ENCODE measurements at places on chromosomes 4 and X.
A peak's percentile ranks its signal among the peaks of the same experiment; 100 is the strongest.

DNA sequence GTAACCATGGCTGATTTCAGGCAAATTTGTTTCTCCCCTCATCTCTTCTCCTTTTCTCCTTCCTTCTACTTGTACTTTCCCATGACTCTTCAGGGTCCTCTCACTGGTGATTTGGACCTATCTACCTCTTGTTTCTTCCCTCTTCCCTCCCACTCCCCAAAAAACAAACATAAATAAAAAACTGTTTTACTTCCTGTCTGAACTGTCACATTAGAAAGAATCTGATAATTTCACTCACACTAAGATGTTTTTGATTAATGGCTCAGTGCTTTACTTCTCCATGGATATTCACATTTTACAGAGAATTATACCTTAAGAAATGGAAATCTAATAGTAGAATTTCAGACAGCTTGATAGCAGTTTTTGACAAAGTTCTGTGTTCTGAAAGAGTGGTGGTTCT is 7.2 kb downstream of the STK26 start:
- no peak for DNase-seq

GRCh38 chr4:24209131-24209530 is 319.3 kb upstream of the PPARGC1A start:
- DNase-seq: peak; percentile 26

- no peak for DNase-seq
Observed at GRCh38 chr4:40931841-40932240, 182.1 kb downstream of the NSUN7 start.

DNA sequence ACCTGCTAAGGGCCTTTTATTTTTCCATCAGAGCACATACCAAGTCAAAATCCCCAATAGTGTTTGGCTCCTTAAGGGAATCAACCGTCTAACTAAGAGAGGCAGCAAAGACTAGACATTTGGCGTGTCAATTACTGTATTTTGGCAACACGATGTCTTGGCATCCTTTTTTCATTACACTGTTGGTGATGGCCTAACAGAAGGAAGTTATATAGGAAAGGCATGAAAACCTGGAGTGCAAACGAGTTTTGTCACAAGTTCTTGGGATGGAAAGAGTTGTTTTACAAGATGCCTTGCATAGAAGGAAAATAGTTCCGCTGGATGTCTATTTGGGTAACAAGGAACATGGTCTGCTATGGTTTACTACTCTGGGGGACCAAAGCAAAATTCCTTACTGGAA is 119.2 kb upstream of the TTC29 start:
- DNase-seq: no peak

DNA sequence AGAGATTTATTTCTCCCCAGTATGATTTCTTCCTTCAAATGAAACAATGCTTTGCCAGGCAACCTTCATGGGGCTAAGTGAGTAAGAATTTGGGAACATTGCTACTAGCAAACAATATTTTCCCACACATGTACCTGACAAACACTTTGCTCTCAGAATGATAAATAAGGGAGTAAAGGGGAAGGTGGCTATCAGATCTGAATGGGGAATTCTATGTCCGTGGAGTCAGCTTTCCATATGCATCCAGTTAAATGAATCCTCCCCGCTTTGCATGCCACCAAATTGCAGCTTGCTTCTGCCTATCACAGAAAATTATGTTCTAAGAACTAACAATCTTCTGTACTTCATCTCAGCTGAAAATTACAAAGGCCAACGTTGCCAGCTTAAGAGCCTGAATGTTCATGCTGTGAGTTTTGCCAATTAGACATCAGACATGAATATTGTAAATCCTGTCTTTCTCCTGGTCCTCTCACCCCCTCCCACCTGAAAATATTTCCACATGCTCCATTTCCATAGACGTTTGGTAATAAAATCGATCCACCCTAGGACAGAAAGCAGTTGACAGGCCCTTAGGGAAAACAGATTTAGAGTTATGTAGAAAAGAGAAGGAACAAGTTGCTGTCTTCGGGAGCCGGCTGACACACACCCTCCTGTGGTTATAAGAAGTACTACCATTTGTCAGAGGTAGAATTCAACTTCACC is 6.3 kb downstream of the MEPE start:
- peak; percentile 63 for DNase-seq

GRCh38 chr4:48594180-48594579 is 104.1 kb downstream of the ZAR1 start:
- DNase-seq: no peak

DNA sequence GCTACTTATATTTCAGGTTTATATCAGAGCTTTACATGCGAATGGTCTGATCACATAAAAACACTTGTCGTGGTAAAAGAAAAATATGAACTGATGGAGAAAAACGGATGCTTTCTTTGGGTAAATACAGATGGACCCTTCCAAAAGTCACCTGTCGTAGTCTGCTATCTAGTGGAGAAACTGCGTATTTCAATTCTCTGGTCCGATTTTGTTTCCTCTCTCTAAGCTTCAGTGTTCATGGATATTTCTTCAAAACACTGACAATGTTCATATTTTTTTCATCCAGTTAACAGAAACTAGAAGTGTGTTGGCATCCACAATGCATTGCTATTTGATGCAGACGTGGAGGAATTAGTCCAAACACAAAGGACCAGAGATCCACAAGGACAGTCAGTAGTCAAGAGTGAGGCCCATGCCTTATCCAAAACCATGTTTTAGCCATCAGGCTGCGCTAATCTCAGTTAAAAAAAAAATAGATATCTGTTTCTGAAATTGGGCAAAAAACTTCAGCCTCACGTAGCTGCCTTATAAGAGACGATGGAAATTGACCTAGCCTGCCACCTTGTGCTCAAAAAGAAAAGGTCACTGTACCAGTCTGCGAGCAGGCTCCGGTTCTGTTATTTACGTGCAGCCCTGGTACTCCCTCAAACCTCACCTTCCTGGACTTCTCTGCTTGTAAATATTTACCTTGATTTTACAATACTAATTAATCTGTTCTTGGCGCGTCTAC is 16.0 kb downstream of the MEPE start:
- peak; percentile 84 for DNase-seq

DNA sequence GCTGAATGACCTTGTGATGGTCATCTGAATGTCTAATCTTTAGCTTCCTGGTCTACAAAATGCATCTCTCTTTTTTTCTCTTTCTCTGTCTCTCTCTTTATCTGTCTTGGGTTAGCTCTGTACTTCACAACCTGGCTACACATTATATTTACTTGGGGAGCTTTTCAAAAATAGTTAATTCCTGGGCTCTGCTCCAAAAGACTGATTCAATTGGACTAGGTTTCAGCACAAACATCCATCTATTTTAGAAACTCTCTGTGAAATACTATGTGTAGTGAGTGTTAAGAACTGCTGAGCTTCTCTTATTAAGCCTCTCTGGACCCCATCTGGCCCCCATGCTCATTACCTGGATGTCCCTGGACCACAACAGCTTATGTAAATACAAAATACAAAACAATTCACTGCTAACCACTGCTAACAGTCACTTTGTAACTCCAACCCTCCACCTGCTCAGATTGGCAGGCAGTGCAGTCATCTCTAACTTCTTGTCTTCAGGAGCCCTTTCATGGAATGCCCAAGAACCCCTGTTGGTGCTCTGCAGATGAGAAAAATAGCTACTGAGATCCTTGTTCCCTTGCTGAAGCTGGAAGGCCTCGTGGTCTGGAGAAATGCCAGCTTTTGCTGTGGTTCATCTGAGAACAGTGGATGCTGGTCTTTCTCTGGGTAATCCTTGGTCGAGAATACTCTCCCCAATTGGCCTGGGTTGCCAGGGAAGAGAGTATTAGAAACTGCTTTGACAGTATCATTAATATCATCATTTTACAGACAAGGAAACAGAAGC is 14.8 kb upstream of the BOD1L1 start:
- peak; percentile 35 for DNase-seq

DNA sequence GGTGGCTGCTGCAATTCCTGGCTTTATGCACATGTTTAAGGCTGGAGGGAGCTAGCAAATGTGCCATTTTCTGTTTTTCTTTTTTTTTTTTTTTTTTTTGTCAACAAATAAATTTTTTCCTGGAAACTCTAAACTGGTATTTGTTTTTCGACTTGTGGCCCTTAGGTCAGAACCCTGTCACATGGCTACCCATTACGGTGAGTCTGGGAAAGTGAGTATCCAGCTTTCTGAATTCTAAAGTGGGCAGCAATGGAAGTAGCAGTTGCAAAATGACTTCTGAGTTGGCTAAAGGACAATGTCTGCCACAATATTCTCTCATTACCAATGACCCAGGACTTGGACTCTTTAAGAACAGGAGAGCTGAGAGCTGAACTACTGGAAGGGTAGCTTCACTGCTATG is 225.1 kb upstream of the CENPE start:
- no peak for DNase-seq

DNA sequence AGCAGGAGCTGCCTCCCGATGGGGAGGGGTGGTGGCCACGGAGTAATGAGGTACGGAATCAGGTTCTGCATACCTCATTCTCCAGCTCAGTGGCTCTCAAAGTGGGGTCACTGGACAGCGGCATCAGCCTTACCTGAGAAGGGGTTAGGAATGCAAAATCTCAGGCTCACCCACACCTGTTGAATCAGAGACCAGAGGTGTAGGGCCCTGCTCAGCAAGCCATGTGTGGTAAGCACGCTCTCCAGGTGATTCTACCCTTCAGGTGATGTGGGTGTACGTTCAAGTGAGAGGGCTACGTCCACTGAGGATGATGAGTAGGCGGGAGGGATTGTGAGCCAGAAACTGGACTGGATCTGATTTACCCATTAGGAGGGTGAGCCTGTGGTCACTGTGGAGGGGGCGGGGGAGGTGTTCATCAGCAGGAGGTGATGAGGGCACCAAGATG is 65.8 kb downstream of the ANAPC4 start:
- DNase-seq: no peak

GRCh38 chr4:85081196-85081595 is 114.7 kb upstream of the WDFY3 start:
- DNase-seq: no peak

GRCh38 chr4:96228463-96228862 is 388.6 kb downstream of the PDHA2 start:
- DNase-seq: no peak

DNA sequence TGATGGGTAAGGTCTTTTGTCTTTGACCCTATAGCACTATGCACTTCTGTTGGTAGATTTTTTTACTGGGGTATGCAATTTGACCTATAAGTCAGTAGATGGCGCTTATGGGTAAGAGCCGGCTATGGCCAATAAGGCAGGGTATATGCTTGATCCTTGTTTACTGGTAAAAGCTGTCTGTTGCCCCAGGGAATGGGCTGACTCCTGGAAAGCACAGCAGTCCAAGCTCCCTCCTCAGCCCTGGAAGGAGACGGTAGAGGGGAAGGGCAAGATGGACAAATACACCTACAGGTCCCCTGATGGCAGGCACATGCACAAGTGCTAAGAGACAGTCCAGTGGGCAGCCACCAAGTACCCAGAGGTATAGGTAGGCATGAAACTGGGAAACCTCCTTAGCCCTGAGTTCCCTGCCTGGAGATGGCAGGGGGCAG is 63.7 kb downstream of the ADAMTS3 start:
- peak; percentile 29 for DNase-seq

DNA sequence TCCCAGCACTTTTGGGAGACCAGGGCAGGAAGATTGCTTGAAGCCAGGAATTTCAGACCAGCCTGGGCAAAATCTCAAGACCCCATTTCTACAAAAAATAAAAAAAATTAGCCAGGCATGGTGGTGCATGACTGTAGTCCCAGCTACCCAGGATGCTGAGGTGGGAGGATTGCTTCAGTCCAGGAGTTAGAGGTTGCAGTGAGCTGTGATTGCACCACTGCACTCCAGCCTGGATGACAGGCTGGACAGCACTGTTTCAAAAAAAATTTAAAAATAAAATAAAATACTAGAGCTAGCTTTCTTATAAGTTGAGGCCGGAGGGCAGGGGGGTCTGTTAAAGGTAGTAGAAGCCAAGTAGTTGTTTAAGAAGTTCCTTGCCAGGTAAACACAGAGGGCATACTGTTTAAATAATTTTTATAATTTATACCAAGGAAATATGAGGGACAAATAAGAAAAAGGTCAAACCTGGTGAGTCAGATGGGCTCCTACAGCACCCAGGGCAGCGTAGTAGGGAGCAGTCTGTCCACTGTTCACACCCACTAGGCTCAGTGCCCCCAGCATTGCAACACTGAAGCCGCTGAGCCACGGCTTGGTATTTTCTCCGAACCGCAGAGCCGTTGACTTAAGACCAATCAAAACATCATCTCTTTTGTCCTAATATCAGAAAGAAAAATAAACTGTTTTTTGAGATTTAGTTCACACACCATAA is 17.3 kb downstream of the COQ2 start:
- no peak for DNase-seq

DNA sequence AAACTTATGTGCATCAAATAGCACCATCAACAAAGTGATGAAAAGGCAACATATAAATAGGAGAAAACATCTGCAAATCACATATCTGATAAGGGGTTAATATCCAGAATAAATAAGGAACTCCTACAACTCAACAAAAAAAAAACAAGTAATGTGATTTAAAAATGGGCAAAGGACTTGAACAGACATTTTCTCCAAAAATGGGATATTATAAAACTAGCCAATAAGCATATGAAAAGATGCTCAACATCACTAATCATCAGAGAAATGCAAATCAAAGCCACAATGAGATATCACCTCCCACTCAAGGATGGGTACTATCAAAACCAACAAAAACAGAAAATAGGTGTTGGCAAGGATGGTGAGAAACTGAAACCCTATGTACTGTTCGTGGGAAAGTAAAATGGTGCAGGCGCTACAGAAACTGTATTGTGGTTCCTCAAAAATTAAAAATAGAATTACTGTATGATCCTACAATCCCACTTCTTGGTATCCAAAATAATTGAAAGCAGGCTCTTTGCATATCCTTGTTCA is 2.4 kb downstream of the DNAJB14 start:
- no peak for DNase-seq

DNA sequence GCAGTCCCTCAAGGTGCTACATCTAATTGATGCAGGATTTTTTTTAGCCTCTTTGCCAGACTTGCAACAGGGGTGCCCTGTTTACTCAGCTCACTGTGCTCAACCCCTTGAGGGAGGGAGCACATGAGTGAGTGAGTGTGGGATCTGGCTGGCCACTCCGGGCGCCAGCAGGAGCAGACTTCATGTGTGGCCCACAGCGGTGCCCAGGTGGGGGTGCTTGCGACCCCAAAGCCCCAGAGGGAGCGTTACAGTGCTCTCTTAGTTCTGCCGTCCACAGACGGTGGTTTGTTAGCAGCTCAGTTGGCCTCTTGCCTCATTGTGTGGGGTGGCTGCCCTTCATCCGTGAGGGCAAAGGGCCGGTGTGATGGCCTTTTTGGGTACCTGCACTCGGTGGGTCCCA is 81.6 kb upstream of the MYOZ2 start:
- no peak for DNase-seq

GRCh38 chrX:8679550-8679949 is 52.4 kb downstream of the ANOS1 start:
- DNase-seq: no peak

DNA sequence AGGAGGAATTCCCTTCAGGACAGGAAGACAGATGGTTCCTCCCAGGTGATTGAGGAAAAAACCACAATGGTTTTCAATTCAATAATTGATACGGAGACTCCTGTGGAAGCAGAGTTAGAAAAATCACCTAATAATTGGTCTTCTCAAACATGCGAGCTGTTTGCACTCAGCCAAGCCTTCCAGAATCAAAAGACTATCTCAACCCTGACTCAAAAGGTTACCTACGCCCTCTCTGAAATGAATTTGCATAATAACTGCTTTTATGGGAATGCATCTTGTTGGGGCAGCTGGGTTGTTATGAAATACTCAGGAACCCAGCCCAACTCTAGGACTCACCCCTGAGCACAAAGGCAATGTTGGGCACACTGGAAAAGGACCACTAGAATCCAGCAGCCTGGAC is 66.9 kb upstream of the ARSJ start:
- DNase-seq: no peak

Data from tongue (tissue), 3 donors.